ENCODE measurements at places on chromosomes 12 and 14. TPM values are rescaled to one million over a fixed set of nuclear protein-coding genes. Genes with fewer than 3 reads are reported as not detected.

DNA sequence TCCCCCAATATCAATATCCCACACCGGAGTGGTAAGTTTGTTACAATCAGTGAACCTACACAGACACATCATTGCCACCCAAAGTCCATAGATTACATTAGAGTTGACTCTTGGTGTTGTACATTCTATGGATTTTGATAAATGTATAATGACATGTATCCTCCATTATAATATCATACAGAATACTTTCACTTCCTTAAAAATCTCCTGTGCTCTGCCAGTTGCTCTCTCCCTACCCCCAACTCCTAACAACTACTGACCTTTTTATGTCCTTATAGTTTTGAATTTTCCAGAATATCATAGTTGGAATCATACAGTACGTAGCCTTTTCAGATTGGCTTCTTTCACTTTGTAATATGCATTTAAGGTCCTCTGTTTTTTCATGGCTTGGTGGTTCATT is 48.4 kb downstream of the SLC4A8 start:
- H3K36me3 ChIP-seq = no peaks in the 10 kb centered on the region
- H3K4me1 ChIP-seq = no peaks in the 10 kb centered on the region
- DNase-seq = no peak
- H3K27ac ChIP-seq = no peak overlapping the region

- no peaks in the 10 kb centered on the region for H3K27me3 ChIP-seq
- H3K27ac ChIP-seq = no peak overlapping the region
- H3K4me3 ChIP-seq = no peak overlapping the region
- no peaks in the 10 kb centered on the region for H3K4me1 ChIP-seq
- DNase-seq = no peak
Observed at GRCh38 chr12:95608252-95609033, 57.2 kb upstream of the USP44 start.

GRCh38 chr12:14187002-14187401 is 178.5 kb upstream of the ATF7IP start:
- H3K36me3 ChIP-seq = no peaks in the 10 kb centered on the region
- no peaks in the 10 kb centered on the region for H3K27me3 ChIP-seq
- peaks cover 11% of the 10 kb centered on the region for H3K4me1 ChIP-seq

The MYRFL gene
- total RNA-seq = 0.37 TPM
